EL (cell line): ENCODE measurements at places on chromosomes 7 and 10.

- no peak for DNase-seq
Observed at GRCh38 chr10:97174941-97175340, 10.8 kb downstream of the SLIT1 start.

DNA sequence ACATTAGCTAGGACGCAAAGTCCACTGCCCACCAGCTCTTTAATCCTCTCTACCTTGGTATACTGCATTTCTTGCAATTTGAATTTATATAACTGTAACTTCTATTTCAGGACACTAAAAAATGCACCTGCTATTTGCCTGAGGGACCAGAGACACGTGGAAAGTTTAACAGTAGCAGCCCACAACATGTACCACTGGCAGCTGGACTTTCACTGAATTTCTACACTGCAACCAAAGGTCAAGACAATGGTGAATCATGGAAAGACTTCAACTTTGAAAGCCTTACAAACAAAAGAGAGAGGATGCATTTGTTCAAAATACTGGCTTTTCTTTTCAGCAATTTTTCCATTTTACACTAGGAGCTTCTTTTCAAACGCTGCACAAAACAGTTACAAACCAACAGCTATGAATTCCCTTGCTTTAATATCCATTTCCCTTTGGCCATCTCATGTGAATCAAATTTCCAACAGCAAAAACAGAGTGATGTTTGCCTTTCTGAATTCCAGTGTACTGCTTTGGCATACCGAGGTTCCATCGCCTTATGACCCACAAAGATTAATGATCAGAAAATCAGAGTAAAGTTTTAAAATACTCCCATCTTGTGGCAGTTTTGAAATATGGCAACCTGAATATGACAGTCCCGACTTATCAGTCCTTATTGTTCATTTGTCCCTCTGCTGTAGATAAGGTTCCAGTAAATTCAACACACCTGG lies 29.9 kb upstream of the HNRNPH3 start:
- peak; percentile 64 for DNase-seq

GRCh38 chr10:102157224-102157623 lies 5.0 kb downstream of the NOLC1 start:
- DNase-seq = no peak

DNA sequence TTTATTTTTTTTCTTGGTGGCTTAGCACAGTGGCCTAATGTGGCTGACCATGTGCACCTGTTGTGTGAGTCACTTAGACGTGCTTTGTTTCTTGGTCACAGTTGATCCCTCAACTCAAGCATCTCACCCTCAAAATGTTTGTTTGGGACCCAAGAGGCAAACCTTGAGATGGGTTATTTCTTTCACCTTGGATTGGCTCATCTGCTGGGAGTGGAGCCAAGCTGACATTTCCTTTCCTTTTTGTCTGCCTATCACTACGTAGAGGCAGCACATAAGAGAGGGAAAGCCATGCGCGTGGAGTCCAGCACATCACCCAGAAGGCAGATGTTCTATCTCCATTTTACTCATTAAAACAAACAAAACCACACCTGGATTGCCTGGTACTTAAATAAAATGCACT lies 6.4 kb upstream of the PRKCQ start:
- DNase-seq = no peak

GRCh38 chr10:124160176-124160575 lies 66.8 kb upstream of the CHST15 start:
- no peak for DNase-seq
